ENCODE measurements at places on chromosomes 13 and 19.
A peak's percentile ranks its signal among the peaks of the same experiment; 100 is the strongest.

- no peak for DNase-seq
These were observed 95.3 kb downstream of the KL start for GRCh38 chr13:33111414-33112110.

DNA sequence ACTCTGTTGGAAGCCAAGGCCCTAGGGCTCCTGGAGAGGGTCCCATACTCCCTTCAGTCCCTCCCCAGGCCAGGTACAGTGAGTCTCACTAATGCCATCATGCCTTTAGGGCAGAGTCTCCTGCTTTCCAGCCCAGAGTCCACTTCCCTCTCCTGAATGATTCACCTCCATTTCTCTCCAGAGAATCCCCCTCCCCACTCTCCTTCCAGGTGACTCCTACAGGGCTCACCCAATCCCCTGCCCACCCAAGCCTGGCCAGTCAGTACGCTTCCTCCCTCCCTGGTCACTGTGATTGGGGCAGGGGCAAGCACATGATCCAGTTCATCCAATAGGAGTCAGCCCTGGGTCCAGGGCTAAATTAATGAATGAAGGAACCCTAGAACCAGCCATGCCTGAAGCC, 35.0 kb upstream of the PNMA8B start:
- DNase-seq, result no peak

- DNase-seq, result no peak
These were observed 636 bp upstream of the RB1 start for GRCh38 chr13:48302871-48303358.

GRCh38 chr19:16969135-16969534, 57.5 kb downstream of the CPAMD8 start:
- DNase-seq, result no peak

GRCh38 chr19:50722201-50723013, 757 bp upstream of the CLEC11A start:
- DNase-seq, result no peak

DNA sequence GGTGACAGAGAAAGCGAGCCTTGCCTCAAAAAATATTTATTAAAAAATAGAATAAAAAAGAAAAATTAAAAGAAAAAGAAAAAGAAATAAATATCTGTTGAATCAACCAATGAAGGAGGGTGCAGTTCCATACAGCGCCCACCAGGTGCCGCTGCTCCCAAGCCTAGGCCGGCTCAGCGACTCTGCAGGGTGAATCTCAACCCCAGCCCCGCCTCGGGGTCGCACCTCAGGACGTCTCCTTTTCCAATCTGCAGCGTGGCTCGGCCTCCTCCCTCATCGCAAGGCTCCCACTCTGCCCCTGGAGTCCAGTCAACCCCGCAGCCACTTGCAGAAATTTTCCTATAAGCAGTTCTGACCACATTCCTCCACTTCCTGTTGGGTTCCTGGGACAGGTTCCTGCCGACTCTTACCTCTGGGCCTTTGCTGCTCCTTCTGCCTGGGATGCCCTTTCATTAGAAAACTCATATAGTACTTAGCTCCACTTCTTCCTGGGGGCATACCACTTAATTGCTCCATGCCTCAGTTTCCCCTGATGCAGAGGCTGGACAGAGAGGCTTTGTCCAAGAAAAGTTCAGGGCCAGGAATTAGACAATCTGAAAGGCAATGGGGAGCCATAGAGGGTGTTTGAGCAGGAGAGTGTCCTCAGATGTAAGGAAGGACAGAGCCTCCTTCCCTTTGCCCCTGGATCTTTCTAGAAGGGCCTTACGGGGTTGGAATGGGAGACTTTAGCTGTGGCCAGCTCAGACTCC, 24.3 kb downstream of the NFILZ start:
- peak; percentile 70 for DNase-seq

GRCh38 chr19:37928527-37929286, 21.7 kb downstream of the SIPA1L3 start:
- DNase-seq, result no peak

GRCh38 chr19:33303791-33304345, 1.5 kb upstream of the CEBPA start:
- no peak for DNase-seq

DNA sequence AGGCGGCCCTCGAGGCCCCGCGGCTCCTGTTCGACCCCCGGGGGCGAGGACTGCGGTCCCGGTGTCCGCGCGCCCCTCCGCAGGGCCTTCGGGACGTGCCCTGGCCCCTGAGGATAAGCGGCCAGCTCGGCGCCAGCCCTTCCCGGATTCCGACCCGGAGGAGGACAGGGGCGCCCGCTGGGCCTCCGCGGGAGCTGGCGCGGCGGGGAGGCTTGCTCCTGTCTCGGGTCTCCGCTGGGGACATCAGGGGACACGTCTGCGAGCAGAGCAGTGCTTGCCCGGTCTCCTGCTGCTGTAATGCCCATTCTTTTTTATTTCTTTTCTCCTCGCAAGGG, 829 bp downstream of the B3GLCT start:
- DNase-seq, result no peak

DNA sequence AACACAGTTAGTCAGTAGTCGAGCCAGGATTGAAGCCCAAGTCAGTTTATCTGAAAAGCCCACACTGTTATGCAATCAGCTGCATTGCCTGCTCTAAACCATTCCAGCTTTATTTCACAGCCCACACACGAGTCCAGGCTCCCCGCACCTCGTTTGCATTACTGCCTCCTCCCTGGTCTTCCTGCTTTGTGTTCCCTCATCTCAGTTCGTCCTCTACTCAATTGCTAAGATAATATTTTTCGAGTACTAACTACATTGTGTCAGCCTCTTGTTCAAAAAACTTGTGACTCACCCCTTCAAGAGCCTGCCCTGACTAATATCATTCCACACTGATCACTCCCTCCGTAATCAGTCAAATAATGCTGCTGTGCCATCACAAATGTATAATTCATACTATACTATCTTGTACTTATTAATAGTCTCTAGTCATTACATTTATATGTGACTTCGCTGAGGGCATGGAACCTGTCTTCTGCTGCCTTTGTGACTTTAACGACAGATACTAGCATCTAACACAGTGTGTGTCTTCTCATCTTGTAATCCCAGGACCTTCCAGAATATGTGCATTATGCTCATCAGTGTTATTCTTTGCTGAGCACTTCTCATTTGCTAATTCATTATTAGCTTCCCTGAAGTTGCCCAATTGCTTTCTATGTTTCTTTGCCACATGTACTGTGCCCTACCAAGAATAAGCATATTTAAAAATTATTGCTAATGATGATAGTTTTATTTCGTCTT, 26.2 kb upstream of the WDFY2 start:
- no peak for DNase-seq

DNA sequence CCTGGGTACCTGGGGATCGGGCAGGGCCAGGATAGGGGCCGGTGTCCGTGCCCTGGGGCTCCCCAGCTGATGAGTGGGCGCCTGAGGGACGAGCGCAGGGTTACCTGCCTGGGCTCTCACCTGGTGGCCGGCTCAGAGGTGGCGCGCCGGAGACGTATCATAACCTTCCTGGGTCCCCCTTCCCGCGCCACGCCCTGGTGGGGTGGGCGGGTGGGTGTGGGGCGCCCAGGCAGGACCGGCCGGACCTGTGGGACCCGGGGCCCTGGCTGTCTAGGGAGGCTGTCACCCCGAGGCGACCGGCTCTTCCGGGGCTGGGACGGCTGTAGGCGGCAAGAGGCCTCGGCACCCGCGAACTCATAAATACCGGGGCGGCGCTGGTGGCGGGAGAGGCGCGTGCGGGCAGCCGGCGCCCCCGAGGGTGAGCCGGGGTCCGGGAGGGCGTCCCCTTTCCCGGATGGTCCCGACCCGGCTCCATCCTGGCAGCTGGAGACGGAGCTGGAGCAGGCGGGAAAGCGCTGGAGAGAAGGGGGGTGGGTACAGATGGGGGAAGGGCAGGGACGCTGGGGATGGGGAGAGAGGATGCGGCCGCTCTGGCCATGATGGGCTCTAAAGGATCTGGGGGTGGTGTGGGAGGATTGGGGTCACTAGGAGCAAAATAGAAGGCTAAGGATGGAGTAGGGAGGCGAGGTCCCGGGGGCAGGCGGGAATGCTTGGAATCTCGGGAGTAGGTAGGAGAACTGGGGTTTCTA, at the start of gene ACP7:
TSS of gene ACP7 (plus strand) at position 386 of the 749 bp plus-strand sequence. CDS start 902 bp downstream, outside the sequence.
- DNase-seq, result peak; percentile 28

GRCh38 chr13:35718084-35718483, 241.6 kb upstream of the MAB21L1 start:
- DNase-seq, result no peak

GRCh38 chr19:51568456-51568855, 2.6 kb upstream of the ZNF175 start:
- no peak for DNase-seq

DNA sequence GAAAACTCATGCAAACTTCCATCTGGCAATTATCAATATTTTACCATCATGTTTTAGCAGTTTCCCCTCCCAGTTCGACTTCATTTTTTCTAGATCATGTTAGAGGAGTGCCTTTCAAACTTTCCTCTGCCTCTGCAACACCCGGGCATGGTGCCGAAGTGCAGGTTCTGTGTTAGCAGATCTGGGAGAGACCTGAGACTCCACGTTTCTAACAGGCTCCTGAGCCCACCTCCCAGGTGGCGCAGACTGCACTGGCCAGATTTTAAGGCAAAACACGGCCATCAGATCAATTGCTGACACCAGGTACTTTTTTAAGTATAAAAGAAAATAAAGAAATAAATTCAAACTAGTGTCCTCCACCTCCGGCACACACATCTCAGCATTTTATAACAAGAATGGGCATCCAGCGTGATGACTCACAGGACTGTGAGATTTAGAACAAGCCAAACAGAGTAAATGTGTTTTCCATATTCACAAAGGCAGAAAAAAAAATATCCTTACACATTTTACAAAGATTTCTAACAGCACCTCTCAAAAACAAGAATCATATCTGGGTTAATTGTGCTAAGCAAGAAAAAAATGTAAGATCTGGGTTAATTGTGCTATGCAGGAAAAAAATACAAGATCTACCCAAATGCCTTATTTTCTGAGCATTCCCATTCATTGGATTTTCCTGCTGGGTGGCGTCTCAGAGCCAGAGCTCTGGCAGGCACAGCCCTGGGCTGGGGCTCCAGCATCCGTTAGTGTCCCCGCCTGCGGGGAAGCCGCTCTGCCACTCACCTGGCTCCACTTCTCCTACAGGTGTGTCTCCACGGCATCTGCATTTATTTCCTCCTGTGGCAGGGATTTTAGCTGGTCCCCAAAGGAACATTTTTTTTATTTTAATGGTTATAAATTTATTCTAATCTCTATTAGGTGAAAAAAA, 127.9 kb upstream of the SOX1 start:
- DNase-seq, result no peak

- no peak for DNase-seq
These were observed 10.3 kb upstream of the RNF113B start for GRCh38 chr13:98187155-98187964.

DNA sequence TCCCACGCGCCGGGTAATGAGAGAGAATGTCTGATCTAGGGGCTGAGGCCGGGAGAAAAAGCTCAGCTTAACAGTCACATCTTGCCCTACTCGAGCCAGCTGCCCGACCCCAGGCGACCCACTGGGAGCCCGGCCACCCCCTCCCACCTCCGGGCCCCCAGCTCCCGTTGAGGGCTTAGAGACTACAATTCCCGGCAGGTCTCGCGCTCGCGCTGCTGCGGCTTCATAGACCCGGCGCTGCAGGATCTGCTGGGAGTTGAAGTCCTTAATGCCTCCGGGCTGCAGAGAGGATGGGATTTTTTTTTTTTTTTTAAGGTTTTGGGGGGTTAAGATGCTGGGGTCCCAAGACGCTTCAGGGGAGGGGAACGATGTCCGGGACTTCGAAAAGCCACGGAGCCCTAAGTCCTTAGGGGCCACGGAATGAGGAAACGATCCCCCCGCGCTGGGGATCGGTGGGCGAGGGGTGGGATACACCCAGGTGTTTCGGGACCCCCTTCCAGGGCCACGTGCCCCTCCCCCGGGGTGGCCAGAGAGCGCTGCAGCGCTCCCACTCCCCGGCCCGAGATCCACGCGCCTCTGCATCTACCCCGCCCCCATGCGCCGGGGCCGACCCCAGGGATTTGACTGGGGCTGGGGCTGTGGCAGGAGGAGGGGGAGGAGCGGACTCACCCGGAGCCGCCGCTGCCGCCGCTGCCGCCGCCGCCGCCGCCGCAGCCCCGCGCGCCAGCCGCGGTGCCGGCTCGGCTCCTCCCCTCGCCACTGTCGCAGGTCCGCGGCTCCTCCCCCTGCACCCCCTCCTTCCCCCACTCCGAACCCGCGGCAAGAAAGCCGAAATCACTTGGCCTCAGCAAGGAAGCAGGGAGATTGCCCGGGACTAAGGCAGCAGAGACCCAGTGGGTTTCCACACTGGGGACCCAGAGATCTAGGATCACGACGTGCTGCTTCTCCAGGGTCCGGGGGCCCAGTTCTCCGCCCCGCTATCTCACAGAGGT, at the start of gene SYT3:
TSS of gene SYT3 (minus strand) at position 761 of the 992 bp plus-strand sequence. CDS start 2,470 bp downstream, outside the sequence.
- peak; percentile 53 for DNase-seq

GRCh38 chr13:19607523-19608078, 25.9 kb upstream of the MPHOSPH8 start:
- no peak for DNase-seq

GRCh38 chr19:41425174-41426115, 1.7 kb downstream of the B3GNT8 start:
- DNase-seq, result no peak

- DNase-seq, result no peak
These were observed 600.0 kb downstream of the KCTD12 start for GRCh38 chr13:76286178-76286577.

DNA sequence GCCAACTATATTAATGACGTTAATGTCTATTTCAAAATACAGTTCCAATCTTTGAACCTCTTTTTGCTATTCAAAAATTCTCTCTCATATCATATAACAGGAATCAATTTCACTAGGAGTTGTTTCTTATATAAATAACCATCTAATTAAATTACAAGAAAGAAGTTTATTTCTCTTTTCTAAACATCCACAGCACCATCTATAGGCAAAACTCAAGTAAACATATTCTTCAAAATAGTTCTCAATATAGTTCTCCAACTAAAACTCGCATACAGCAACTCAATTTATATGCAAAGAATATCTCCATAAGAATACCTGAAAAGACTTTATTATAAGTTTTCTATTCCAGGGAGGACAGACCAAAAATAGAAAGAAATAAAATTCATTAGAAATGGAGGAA, 65.6 kb downstream of the RBM26 start:
- DNase-seq, result no peak

GRCh38 chr13:41065078-41065477, 3.8 kb downstream of the WBP4 start:
- DNase-seq, result no peak

GRCh38 chr13:51502153-51502651, 49.4 kb upstream of the INTS6 start:
- peak; percentile 51 for DNase-seq

DNA sequence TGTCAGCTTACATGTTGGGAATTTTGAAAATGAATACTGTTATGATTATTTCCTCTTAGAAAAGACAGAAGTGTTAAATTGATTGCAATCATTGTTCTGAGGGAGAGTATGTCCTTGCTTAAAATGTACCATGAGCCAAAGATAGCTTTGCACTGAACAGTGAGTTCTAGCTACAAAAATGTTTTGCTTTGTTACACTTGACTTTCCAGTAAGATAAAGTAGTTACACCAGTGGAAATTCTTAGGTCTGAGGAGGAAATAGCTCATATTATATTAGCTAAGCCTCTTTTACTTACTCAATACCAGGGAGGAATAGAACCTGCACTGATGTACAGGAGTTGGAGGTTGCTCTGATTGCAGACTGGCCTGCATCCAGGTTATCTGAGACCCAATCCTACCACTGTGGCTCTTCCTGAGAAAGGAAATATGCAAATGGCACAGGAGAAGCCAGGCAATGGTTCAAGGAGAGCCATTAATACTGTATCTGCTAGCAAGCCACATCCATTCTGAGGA, 53.0 kb upstream of the FBXL3 start:
- DNase-seq, result no peak
